ENCODE measurements at places on chromosomes 4 and X.

GRCh38 chr4:160745126-160745525 lies 1418.7 kb downstream of the FSTL5 start:
- no peak for DNase-seq

- no peak for DNase-seq
These were observed 25.7 kb downstream of the ADGRG2 start for GRCh38 chrX:19096586-19096985.

GRCh38 chr4:147571036-147571770 lies 46.0 kb upstream of the TMEM184C start:
- no peak for DNase-seq

GRCh38 chrX:107576841-107577240 lies 51.5 kb upstream of the PRPS1 start:
- DNase-seq: no peak

DNA sequence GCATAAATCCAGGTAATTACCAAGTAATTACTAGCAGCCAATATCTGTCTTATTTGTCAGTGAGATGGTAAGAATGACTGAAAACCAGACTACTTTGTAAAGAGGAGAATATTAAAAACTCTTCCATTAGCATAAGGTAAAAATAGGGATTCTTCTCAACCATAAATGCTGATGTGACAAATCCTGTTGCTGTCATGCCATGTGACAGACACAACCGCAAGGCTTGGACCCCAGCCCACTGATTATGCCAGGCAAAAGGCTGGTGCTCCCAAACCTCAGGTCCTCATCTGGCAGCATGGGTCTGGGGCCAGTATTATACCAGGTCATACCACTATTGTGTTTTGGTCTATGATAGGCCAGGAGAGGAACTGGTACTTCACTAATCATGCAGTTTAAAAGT lies 181.1 kb downstream of the ADAMTS3 start:
- no peak for DNase-seq

Data from GM13977 (cell line).